Type B pancreatic cell (in vitro differentiated cells): ENCODE measurements at places on chromosomes 11 and 22. TPM values are rescaled to one million over a fixed set of nuclear protein-coding genes. Genes with fewer than 3 reads are reported as not detected.

The LIF gene
- total RNA-seq, result 3.8 and 9.8 TPM in 2 replicates

The FOLR2 gene
- not detected in 2 replicates for total RNA-seq

The CCDC116 gene
- 0.21 and 0.87 TPM in 2 replicates for total RNA-seq

The KDM4E gene
- not detected in 2 replicates for total RNA-seq

The OR8D1 gene
- total RNA-seq, result not detected in 2 replicates

The OTOG gene
- 0.21 and 1.5 TPM in 2 replicates for total RNA-seq

The MAJIN gene
- total RNA-seq, result not detected in 2 replicates

DNA sequence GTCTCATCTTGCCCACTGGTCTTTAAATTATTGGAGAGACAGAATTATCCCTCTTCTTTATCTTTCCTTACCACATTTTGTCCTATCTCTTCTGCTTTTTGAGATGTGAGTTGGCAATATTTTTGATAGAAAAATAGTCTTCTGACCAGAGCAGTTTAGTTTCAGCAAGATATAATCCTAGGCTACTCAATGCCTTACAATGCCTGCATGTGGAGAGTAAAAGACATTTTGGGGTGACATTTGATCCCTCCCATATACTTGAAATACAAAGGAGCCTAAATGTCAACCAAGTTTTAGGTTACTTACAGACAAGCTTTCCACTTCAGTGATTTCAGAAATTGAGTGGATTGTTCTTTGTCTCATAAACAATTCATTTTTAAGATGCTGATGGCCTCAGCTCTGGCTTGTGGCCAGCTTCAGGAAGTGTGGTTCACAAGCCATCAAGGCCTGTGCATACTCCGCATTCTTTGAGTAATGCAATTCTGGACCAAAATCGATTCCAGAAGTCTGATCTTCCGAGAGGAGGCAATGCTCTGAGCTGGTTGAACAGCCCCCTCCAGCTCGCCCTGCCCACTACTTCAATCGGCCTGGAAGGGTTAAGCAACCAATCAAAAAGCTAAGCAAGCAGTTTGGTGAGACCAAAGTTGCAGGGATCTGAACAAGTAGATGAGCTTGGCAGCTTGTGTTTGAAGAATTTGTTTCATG lies 274.4 kb downstream of the BLID start:
- no peak for DNase-seq

DNA sequence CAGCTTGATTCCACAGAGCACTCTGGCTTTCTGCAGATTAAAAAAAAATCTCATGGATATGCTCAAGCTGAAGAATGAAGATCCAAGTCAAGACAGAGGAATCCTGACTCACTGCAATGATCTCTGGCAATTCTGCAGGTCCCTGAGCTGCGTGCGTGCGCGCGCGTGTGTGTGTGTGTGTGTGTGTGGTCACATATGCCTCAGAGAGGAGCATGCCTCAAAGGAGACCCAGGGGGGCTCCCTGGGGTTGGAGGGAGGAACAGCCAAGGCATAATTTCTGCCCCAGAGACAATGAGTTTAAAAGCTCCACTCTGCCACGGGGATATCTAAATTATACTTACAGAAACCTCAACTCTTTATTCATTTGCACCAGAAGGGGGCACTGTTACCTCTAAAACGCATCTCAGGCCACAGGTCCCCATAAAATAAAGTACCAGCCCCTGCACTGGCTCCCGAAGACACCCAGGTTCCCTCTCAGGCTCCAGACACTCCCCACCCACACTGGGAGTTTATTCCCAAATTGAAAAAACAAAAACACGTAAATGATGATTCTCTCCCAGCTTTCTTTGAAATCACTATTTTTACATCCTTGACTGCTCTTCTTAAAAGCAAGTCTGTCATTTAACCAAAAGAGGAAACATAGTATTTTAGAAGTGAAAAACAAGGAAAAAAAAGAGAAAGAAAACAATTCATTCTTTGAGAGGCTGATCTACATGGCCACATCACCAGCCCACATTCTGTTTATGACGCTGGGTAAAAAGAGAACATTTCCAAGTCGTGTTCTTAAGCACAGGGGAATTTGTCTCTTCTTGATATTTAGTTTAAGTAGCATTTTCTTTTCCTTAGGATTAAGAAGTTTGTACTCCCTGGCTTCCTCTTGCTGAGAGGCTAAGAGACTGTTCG lies 401.0 kb downstream of the LARGE1 start:
- DNase-seq, result no peak

DNA sequence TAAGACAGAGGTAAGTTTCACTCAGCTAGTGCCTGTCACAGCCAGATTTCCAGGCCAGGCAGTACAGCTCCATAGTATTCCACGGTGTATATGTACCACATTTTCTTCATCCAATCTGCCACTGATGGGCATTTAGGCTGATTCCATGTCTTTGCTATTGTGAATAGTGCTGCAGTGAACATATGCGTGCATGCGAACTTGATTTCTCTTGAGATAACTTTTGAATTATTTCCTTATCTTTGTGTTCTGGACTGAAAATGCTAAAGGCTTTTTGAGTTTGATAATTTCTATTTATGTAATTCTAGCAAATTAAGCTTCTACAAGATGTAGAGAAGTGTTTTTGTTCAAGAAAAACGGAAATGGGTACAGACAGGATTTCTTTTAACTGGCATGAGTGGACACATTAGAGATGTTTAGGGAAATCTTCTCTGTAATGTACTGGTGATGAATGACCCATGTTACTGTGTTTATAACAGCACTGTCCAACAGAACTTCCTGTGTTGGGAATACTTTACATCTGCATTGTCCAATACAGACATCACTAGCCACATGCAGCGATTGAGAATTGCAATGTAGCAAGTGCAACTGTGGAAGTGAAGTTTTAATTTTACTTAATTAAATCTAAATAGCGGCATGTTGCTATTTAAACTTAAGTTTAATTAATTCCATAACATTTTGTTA lies 151.3 kb downstream of the CADM1 start:
- DNase-seq, result no peak

DNA sequence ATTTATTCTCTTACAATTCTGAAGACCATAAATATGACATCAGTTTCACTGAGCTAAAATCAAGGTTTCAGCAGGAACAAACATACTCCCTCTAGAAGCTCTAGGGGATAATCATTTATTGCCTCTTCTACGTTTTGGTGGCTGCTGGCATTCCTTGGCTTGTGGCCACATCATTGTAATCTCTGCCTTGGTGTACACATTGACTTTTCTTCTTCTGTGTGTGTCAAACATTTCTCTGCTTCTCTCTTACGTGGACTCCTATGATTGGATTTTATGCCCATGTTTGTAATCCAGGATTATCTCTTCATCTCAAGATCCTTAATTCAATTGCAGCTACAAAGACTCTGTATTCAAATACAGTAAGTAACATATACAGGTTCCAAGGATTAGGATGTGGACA lies 30.4 kb upstream of the MMP20 start:
- no peak for DNase-seq

- no peak for DNase-seq
These were observed 10.4 kb downstream of the PNPLA5 start for GRCh38 chr22:43881091-43882061.

- DNase-seq, result no peak
These were observed 54.5 kb downstream of the TRIM44 start for GRCh38 chr11:35717043-35717442.

GRCh38 chr11:114826910-114827442 lies 148.6 kb downstream of the NXPE2 start:
- DNase-seq, result no peak

GRCh38 chr22:50016988-50017700 lies 4.6 kb upstream of the IL17REL start:
- DNase-seq, result no peak

DNA sequence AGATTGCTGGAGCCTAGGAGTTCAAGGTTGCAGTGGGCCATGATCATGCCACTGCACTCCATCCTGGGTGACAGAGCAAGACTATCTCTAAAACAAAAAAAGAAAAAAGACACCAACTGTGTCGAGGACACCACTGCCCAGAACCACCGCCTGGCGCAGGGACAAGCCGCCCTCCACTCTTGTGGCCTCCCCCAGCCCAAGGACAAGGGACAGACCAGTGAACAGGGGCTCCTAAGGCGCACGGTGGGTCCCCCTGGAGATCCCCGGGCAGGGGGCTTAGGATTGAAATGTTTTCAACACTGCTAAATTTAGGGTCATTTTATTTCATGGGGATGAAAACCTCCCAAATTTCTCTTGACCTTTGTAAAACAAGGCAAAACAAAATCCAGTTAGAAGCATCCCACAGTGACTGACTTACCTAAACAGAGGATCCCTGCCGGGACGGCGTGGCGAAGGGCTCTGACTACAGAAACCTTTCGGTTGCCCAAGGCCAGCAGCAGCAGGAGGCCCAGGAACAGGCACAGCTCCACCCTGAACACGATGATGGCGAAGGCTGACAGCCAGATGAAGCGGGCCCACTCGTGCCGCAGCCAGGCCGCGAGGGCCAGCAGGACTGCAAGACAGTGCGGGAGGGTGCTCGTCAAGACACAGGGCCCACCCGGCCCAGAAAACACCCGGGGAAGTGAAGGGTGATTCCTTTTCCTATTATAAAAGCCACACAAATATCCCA lies 8.6 kb downstream of the ALG12 start:
- DNase-seq, result no peak

- DNase-seq, result no peak
These were observed 32.9 kb upstream of the CLMP start for GRCh38 chr11:123227763-123228495.

DNA sequence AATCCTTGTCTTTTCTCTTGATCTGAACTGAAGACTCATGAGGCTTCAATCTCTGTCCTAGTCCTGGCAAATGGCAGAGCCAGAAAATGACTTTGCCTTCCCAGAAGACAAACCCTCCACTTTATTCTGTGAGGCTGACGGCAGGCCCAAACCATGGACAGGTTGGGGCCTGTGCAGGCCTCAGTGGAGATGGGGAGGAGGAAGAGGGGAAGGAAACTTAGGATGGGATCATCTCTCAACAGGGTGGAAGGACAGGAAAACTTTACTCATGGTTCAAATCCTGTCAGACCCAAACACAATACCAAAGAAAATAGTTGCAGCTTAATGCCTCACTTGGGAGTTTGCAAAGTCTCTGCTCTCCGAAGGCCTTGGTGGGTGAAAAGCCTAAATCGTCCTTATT lies 9.8 kb downstream of the RPL27A start:
- no peak for DNase-seq

DNA sequence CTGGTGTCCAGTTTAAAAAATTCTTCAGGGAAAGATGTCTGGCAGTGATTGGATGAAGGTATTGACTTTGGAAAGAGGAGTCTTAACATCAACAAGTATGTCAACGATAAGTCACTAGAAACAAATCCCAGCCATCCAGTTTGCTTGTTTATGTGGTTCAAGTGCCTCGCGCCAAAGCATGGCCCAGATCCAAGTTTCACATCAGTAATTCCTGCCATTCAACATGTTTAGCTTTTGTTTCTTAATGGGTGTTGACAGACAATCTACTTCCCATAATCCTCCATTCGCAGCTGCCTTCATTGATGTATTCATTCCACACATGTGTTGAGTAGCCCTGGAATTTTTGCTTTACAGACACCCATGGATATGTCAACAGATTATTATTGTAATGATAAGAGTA lies 77.8 kb downstream of the UBASH3B start:
- no peak for DNase-seq
